Lung (tissue), 17 donors: ENCODE measurements at places on chromosomes 2 and 18. TPM values are rescaled to one million over a fixed set of nuclear protein-coding genes. Genes with fewer than 3 reads are reported as not detected.

The RAB6D gene
- 0.09 TPM for total RNA-seq

The CD207 gene
- total RNA-seq, result 0.11 TPM

The CYS1 gene
- 1.0 TPM for total RNA-seq

The PARD6G gene
- total RNA-seq, result 9.8 TPM

The PJVK gene
- 4.0 TPM for total RNA-seq

The BMP10 gene
- total RNA-seq, result not detected

The UGT1A3 gene
- not detected for total RNA-seq

The UGT1A6 gene
- 2.3 TPM for total RNA-seq

The RUFY4 gene
- total RNA-seq, result 0.31 TPM

- no peak for DNase-seq
- no peaks in the 10 kb centered on the region for H3K4me1 ChIP-seq
- H3K4me3 ChIP-seq, result no peak overlapping the region
These were observed 110.7 kb upstream of the ZEB2 start for GRCh38 chr2:144630459-144631215.

DNA sequence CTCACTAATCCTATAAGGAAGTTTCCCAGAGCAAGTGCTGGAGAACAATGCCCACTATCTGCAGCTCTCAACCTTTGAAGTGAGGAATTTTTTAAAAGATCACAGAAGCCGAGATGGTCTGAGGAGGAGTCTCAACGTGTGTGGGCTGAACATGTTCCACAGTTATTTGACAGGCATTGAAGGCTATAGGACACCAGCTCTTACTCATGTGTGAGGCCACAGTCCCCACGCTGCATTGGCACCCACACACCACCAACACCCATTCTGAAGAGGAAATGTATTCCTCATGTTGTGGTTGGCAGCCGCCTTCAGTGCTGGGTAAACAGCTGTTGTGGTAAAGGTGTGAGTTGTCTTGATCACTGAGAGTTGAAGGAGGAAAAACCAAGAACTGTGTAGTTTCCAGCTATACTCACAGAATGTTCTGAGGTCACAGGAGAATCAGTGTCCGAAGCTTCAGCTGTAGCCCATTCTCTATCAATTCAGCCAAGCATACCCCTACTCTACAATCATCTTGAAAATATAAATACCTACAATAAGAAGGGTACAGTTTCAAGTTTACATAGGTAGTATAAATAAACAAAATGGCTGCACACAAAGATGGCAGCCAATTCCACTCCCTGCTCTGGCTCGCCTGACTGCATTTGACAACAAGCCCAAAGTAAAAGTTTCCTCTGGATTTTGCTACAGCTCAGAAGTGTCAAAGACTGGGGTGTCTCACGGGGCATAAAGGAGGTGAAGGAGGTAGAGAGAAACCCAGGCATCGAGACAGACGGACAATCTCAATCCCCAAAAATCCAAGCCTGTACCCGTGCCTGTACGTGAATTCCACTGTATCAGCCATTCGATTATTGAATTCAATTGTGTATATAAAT, 12.1 kb downstream of the CD226 start:
- no peak for DNase-seq
- no peaks in the 10 kb centered on the region for H3K27me3 ChIP-seq
- no peaks in the 10 kb centered on the region for H3K36me3 ChIP-seq

- no peaks in the 10 kb centered on the region for H3K27me3 ChIP-seq
- no peak for DNase-seq
- H3K4me1 ChIP-seq, result no peaks in the 10 kb centered on the region
- no peak overlapping the region for H3K27ac ChIP-seq
- no peaks in the 10 kb centered on the region for H3K36me3 ChIP-seq
These were observed 126.4 kb downstream of the GFPT1 start for GRCh38 chr2:69260666-69261065.

DNA sequence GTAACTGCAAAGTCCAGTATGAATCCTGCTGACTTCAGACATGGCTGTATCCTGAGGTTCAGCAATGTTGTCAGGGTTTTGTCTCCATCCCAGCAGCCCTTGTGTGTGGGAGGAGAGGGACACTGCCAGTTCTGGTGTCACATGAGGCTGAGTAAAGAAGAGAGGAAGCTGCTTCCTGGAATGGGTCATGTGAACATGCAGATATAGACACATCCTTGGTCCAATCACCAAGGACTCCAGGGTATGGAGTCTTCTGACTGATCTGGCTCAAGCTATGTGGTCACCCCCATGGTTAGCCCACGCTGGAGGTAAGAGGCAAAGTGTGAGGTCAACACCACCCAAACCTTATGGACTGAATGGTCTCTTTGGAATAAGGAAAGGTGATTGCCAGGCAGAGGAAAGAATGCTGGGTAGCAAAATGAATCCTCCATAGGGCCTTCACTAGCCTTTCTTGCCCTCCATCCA, 134.4 kb upstream of the SLC1A4 start:
- no peaks in the 10 kb centered on the region for H3K27me3 ChIP-seq
- H3K4me1 ChIP-seq, result peaks cover 17% of the 10 kb centered on the region
- no peak for DNase-seq
- H3K27ac ChIP-seq, result no peak overlapping the region
- no peak overlapping the region for H3K4me3 ChIP-seq

- H3K36me3 ChIP-seq, result no peaks in the 10 kb centered on the region
- DNase-seq, result no peak
- H3K4me3 ChIP-seq, result no peak overlapping the region
These were observed 52.6 kb upstream of the PEX13 start for GRCh38 chr2:60964651-60965498.

DNA sequence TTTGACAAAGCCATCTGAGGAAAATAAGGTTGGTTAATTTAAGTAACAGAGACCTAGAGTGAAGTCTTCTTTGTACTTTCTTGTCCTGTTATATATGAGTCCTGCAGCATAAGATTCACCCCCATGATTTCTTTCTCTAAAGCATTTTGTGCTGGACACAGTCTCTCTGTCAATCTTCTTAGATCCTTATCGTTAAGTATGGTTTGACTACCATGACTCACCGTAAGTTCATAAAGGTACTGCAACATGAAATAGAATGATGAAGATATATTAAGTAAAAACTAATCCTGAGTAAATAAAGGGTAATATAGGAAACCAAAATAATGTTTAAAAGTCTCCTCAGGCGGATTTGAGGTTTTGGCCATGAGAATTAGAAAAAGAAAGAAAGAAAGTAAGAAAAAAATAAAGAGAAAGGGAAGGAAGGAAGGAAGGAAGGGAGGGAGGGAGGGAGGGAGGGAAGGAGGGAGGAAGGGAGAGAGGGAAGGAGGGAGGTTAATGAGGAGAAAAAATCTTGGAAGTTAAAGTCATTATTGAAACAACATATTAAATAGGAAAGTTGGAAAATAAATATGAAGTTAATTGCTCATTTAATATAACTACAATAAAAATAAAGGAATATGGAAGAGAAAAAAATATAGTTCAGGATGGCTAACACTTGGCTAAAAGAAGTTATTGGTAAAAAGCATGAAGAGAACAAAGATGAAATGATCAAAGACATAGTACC, 980.3 kb upstream of the CDH2 start:
- DNase-seq, result no peak
- H3K27me3 ChIP-seq, result no peaks in the 10 kb centered on the region
- no peaks in the 10 kb centered on the region for H3K4me1 ChIP-seq
- no peak overlapping the region for H3K4me3 ChIP-seq

DNA sequence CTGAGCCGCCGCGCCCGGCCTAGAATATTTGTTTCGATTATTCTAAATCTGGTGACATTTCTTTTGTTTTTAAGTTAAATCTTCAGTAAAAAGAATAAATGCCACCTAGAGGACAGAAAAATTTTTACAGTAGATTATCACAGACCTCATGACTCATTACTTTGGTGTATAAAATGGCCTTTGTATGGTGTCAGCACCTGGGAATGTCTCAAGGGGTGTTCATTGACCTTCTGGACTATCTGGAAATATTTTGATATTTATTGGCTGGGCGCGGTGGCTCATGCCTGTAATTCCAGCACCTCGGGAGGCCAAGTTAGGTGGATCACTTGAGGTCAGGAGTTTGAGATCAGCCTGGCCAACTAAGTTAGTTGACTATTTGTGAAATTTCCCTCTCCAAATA, 30.3 kb upstream of the SLC30A6 start:
- no peak overlapping the region for H3K4me3 ChIP-seq
- no peak overlapping the region for H3K27ac ChIP-seq
- peak; percentile 29 for DNase-seq
- H3K36me3 ChIP-seq, result peaks cover 8% of the 10 kb centered on the region

- no peak overlapping the region for H3K4me3 ChIP-seq
- H3K4me1 ChIP-seq, result no peaks in the 10 kb centered on the region
- no peaks in the 10 kb centered on the region for H3K27me3 ChIP-seq
- no peaks in the 10 kb centered on the region for H3K36me3 ChIP-seq
- no peak overlapping the region for H3K27ac ChIP-seq
- peak; percentile 72 for DNase-seq
These were observed 18.1 kb downstream of the NABP1 start for GRCh38 chr2:191696001-191696400.

GRCh38 chr2:239381709-239382134, 19.1 kb downstream of the HDAC4 start:
- H3K36me3 ChIP-seq, result no peaks in the 10 kb centered on the region
- H3K27me3 ChIP-seq, result no peaks in the 10 kb centered on the region
- DNase-seq, result no peak
- H3K4me1 ChIP-seq, result peaks cover 18% of the 10 kb centered on the region
- no peak overlapping the region for H3K27ac ChIP-seq
- no peak overlapping the region for H3K4me3 ChIP-seq

DNA sequence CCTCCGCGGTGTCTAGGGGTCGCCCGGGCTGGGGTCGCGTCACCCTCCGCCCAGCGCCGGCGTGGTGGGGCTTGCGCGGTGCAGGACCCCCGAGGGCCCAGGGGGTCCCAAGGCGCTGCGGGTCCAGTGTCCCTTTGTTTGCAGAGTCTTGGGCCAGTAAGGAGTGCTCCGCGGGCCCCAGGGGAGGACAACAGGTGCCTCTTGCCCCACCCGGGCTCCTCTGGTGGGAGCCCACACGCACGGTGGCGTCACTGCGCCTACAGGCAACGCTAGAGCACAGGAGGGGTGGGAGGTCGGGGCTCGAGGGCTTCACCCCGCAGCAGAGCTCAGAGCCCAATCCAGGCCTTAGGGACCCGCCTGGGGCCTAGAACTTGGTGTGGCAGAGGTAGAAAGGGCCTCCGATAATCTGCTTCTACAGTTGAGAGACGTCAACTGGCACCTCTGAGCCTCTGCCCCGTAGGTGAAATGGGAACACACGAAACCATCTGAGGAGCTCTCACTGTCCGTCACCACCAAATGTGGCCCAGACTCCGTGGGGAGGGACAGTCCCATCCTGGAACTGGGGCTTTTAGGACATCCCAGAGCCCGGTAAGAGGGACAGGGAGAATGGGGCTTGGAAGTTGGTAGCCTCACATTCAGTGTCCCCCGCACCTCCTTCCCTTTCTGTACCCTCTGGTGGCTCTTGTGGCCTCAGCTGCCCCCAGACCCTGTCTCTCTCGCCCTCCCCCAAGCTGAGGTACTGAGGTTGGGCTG, 1.4 kb downstream of the ARID5A start:
- H3K4me1 ChIP-seq, result peaks cover 11% of the 10 kb centered on the region
- H3K36me3 ChIP-seq, result no peaks in the 10 kb centered on the region
- H3K27me3 ChIP-seq, result no peaks in the 10 kb centered on the region

DNA sequence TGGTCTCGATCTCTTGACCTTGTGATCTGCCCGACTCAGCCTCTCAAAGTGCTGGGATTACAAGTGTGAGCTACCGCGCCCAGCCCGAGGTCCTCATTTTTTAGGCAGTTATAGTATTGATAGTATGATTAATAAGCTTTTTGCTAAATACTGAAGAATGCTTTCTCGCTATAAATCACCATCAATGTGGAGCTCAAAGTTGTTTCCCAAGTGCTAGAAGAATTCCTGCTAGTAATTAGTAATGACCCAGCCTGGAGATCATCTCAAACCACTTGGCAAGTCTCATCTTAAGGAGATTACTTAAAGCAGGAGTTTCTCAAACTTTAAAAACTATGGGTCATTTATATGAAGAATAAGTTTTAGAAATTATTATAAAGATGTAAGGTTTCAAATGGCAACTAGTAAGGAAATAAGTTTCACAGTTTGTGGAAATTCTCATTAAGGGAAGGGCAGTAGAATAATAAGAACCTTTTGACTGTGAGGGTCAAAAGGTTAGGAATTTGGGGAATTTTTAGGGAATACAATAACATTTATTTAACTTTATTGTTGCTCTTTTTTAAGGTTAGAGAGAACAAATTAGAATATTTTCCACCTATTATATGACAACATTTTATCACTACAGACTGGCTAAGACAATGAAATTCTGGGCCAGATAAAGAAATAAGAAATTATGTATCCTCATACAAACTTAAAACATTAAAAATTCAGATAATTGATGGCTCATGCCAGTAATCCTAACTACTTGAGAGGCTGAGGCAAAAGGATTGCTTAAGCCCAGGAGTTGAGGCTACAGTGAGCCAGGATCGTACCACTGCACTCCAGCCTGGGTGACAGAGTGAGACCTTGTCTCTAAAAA, 148.6 kb upstream of the MAP3K20 start:
- H3K27ac ChIP-seq, result no peak overlapping the region
- H3K36me3 ChIP-seq, result no peaks in the 10 kb centered on the region
- no peak overlapping the region for H3K4me3 ChIP-seq
- H3K27me3 ChIP-seq, result peaks cover 6% of the 10 kb centered on the region
- DNase-seq, result no peak
- peaks cover 8% of the 10 kb centered on the region for H3K4me1 ChIP-seq

GRCh38 chr18:50753311-50753710, 66.5 kb downstream of the MRO start:
- H3K4me3 ChIP-seq, result no peak overlapping the region
- no peak overlapping the region for H3K27ac ChIP-seq
- no peak for DNase-seq
- H3K27me3 ChIP-seq, result no peaks in the 10 kb centered on the region
- peaks cover 4% of the 10 kb centered on the region for H3K4me1 ChIP-seq

DNA sequence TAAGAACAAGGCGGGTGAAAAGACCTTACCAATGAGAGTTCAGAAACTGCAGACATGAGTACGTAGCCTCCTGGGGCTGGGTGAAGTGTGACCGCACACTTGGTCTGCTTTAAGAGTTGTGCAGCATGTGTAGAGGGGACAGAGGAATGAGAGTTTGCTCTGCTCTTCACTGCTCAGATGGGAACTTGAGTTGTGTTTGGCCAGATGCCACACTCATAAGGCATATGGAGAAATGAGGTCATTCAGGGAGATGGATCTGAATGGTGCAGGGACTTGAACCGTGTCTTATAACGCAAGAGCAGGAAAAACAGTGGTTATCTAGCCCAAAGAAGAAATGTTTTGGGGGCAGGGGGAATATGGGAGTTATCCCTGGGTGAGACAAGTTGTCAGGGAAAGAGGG, 273.8 kb upstream of the LYPD1 start:
- H3K27ac ChIP-seq, result no peak overlapping the region
- no peaks in the 10 kb centered on the region for H3K27me3 ChIP-seq
- DNase-seq, result no peak
- no peaks in the 10 kb centered on the region for H3K36me3 ChIP-seq
- no peak overlapping the region for H3K4me3 ChIP-seq

DNA sequence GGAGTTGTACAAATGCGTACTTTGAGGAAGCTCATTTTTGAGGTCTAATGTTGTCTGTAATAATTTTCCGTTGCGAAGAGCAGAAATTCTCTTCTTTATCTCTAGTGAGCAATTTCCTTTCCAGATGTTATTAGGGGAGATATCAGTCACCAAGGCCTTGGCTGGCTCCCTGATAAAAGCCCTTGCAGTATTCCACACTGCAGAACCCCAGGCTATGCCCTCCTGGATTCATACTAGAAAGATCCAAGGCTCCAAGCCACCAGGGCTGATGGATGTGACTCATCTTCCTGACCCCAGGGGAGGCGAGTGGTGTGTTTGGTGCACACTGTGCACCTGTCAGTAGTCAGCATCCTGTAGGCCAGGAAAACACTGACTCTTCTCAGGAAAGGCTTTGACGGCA, 34.7 kb downstream of the INO80C start:
- peak overlapping the region; percentile 20 for H3K27ac ChIP-seq
- H3K4me3 ChIP-seq, result no peak overlapping the region
- no peak for DNase-seq

- H3K27me3 ChIP-seq, result no peaks in the 10 kb centered on the region
- H3K4me1 ChIP-seq, result no peaks in the 10 kb centered on the region
- DNase-seq, result no peak
- H3K36me3 ChIP-seq, result no peaks in the 10 kb centered on the region
These were observed 215.6 kb upstream of the NABP1 start for GRCh38 chr2:191462370-191462769.
